Activated T-helper 17 cell treated with anti-CD3 and anti-CD28 coated beads, Interleukin-2, amount 50 U/mL, for 72 hours (primary cell): ENCODE measurements at places on chromosomes 16 and 17.

DNA sequence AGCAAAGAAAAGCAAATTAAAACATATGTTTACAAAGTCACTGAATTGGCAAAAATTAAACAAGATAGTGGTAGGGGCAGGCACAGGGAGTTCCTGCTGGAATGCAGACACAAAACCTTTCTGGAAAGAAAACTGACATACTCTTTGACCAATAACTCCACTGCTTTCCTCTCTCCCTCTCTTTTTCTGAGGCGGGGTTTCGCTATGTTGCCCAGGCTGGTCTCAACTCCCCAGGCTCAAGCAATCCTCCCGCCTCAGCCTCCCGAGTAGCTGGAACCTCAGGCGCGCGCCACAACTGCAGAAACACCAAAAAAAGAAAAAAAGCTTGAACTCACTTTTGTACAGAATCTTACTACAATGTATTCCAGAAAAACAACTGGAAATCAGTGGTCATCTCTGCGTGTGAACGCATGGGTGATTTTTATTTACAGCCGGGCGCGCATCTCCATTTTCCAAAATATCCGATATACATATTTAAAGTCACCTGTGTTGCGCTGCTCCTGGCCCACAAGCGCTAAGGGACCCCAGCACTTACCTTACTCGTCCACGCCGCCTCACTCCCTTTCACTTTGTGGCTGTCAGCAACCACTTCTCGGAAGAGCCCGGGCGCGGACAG lies 480 bp downstream of the TXNL4B start:
- peak; percentile 38 for ATAC-seq

DNA sequence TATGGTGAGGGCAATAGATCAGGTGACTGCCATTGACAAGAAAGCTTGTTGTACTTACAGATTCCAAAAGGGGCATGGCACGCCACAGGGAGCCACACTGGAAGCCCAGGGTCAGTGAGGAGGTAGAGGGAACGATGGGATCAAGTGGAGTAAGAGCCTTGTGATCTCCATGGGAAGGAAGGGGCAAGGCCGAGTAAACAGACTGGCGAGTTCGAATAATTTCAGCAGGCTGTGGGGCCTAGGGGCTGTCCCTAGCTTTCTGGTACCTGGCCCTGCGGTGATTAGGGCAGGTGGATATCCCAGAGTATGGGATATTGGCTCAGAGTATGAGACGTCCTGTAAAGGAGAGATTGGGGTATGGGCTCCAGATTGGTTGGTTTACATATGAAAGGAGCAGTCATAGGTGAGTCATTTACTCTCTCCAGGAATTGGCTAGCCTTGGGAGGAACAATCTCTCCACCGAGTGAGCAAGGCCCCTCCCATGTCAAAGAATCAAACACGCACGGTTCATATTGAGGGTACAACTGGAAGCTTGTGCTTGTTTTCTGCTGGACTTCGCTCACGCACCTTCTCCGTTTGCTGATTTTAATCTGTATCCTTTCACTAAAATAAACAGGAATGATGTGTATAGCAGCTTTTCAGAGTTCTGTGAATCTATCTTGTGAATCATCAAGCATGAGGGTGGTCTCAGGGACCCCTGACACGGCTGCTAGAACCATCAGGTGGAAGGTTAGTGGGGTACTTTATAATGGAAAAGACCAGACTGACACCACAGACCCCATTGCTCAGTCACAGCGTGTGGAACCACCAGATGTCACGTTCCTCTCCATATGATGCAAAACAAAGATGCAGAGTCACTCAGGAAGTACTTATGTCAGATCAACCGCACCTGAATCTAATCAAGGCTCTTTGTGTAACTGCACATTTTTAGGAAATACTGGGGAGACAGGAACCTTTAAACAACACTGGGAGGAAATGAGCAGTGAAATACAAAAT lies 27.9 kb downstream of the GABARAPL2 start:
- peak; percentile 90 for ATAC-seq

- peak; percentile 76 for ATAC-seq
These were observed 8.4 kb downstream of the ZNF652 start for GRCh38 chr17:49353607-49354006.

GRCh38 chr16:84629580-84629979 lies 11.7 kb upstream of the COTL1 start:
- no peak for ATAC-seq

- ATAC-seq = no peak
These were observed 10.8 kb upstream of the TAOK1 start for GRCh38 chr17:29379084-29379991.

GRCh38 chr16:88453217-88453531 lies at the start of gene ZFPM1:
Gene ZFPM1 (plus strand): TSS chr16:88453280. CDS start chr16:88453639, 359 bp downstream.
- ATAC-seq = peak; percentile 63

GRCh38 chr17:78120971-78121800 lies 7.4 kb downstream of the TMC6 start:
- ATAC-seq = peak; percentile 60
